ENCODE measurements at places on chromosomes 2 and 18.

DNA sequence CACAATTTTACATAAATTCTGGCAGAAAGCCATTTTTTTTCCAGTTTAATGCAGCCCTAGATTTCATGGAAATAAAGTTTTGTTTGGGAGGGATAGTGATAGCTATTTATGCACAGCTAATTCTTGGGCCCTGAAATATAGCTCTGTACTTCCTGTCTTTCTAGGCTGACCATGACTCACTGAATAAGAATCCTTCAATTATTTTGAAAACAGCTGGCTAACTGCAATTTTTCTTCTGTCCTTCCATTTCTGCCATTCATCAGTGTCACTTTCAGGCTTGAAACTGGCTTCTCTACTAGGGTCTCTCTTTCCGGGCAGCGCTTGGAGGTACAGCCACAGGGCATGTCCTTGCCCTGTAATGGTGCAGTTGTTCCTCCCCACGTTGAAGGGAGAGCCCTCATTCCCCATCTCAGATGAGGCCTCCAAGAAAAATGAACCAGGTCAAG lies 97.1 kb upstream of the TMEM178A start:
- peak; percentile 51 for DNase-seq

- DNase-seq = no peak
Measured at GRCh38 chr2:64862623-64863022, 126.6 kb upstream of the SLC1A4 start.

- no peak for DNase-seq
Measured at GRCh38 chr2:217449444-217449843, 553.4 kb downstream of the TNS1 start.

DNA sequence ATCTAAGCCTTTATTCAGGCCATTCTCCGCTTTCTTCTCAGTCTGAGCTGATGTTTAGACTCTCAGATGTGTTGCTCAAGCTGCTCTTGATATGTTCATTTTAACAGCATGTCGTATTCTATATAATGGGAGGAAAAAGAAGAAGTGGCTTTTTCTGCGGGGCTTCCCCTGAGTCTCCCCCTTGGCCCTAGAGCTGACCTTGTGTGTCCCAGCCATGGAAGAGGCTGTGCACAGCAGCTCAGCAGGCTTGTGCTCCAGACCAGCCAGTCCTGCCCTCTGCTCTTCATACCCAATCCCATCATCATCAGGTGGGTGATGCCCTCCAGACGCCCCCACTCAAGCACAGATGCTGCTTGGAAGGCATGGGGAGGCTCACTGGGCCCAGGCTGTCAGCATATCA lies 155.1 kb upstream of the CELF4 start:
- DNase-seq = no peak

- DNase-seq = no peak
Measured at GRCh38 chr2:161421686-161422085, 5.6 kb downstream of the TBR1 start.

GRCh38 chr2:200446612-200447011 lies 63.3 kb downstream of the KCTD18 start:
- DNase-seq = no peak

All from ACHN (cell line).